ENCODE measurements at places on chromosomes 5 and 9.

- no peak for DNase-seq
Measured at GRCh38 chr5:72110394-72111013, 3.2 kb downstream of the MAP1B start.

DNA sequence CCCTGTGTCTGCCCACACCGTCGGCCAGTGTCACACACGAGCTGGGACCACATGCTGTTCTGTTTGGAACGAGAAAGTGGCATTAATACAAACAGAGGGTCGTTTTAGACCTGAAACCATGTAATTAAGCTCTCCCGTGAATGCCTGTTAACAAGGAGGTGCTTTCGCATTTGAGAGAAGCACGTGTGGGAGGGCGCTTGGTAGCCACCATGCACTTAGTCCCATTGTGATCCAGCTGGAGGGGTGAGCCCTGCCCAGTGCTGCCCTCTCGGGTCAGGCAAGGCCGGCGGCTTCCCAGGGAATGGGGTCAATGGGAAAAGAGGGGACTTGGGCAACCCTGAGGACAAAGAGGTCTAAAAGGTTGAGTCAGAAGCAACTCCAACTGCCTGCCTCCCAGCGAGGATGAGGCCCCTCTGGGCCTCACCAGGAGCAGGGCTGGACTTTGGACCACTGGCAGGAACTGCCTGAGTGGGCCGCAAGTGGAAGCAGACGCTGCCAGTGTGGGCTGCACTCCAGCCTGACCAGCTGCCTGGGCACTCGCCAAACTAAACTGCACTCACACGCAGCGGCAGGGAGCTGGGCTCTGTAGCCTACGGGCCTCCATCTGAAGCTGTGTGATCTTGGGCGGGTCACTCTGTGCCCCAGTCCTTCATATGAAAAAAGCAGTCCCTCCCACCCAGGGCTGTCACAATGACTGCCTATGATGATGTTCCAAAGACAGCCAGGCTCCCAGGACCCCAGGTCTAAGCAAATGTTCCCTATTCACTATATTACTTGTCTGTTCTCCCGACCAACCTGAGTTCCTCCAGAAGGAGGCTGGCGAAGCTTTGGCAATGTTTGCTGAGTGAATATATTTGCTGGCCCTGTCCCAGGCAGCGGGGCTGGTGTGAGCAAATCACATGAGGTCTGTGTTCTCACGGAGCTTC is 195.7 kb downstream of the CDK5RAP2 start:
- no peak for DNase-seq

GRCh38 chr5:83731638-83732037 is 11.0 kb upstream of the HAPLN1 start:
- no peak for DNase-seq

GRCh38 chr9:83322438-83322837 is 215.8 kb downstream of the FRMD3 start:
- DNase-seq = no peak

GRCh38 chr9:2729003-2729402 is 11.7 kb downstream of the KCNV2 start:
- no peak for DNase-seq

DNA sequence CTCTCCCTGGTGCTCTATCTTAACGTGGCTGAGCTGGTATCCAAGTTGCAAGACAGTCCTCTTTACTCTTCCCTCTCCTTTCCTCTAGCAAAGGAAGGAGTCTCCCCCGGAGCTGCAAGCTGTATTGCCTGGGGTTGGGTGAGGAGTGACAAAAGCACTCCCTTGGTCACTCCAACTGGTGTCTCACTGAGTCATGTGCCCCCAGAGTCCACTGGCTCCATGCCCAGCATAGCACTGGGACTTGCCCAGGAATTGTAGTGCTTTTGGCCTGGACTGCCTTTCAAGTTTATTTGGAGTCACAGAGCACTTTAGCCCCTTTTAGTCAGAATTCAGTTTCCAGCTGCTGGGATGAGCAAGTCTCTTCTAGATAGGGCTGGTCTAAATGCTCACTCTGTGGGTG is 82.6 kb upstream of the FST start:
- DNase-seq = no peak

- DNase-seq = no peak
Measured at GRCh38 chr9:89352451-89352850, 34.2 kb downstream of the SECISBP2 start.

DNA sequence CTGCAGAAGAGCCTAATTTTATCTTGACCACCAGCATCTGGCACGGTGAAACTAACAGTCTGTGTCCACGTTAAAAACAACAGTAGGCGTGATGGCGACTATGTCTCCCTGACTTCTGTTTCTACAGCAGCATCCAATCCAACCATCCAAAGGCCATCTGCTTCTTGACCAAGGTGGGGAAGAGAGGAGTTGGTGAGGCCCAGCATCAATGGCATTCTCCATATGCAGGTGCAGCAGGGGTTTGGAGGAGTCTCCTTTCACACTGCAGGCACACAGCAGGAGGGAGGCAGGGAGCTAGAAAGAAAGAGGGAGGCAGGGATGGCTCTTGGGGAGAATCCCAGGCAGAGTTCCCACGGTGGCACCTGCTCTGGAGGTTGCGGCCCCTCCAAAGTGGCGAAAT is 27.0 kb downstream of the MGAT1 start:
- DNase-seq = no peak

DNA sequence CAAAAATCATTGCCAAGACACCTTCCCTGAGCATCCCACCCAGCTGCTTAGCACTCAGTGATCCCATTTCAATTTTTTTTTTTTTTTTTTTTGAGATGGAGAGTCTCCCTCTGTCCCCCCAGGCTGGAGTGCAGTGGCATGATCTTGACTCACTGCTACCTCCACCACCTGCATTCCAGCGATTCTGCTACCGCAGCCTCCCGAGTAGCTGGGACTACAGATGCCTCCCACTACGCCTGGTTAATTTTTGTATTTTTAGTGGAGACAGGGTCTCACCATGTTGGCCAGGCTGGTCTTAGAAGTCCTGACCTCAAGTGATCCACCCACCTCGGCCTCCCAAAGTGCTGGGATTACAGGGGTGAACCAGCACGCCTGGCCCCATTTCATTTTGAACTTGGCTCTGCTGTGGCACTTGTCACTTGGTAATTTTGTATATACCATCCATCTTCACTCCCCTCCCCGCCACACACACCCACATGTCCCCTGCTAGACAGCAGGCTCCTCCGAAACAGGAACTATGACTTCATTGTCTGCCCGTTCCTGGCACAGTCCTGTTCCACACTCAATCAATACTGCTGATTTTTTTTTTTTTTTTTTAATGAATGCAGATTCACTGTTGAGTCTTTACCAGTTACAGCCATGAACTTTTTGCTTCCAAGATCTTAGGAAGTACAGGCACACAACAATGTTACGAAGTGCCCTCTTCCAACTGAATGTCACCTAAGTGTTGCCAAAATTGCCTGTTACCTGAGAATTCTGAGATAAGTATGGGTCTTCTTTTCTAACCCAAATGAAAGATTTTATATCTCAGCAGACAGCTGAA is 17.3 kb upstream of the ZBTB34 start:
- no peak for DNase-seq

GRCh38 chr5:163565492-163565891 is 60.1 kb downstream of the MAT2B start:
- no peak for DNase-seq

GRCh38 chr9:20043461-20043860 is 254.6 kb upstream of the SLC24A2 start:
- no peak for DNase-seq

DNA sequence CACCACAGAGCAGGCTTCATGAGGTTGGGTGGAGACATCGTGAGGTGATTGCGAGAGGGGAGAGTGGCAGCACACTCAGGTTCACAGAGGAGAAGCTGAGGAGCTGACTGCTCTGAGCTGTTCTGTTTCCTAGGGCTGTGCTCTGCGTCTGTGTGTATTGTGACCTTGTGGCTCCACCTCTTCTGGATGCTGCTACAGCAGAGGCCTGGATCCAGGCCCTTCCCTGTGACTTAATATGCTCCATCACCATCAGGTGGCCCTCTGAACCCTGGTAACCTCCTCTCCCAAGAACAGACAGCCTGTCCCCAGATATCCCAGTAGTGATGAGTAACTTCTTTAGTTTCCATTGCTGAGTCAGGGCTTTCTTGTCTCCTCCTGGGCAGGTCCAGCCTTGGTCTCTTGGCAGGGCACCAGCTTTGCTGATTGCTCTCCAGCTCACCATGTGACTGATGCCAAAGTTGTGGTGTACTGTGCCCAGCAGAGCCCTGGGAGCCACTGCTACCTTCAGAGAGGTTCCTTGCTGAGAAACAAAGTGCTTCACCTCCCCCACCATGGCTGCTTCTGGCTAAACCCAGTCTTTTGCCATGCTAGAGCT is 212.8 kb upstream of the CHD1 start:
- DNase-seq = no peak

DNA sequence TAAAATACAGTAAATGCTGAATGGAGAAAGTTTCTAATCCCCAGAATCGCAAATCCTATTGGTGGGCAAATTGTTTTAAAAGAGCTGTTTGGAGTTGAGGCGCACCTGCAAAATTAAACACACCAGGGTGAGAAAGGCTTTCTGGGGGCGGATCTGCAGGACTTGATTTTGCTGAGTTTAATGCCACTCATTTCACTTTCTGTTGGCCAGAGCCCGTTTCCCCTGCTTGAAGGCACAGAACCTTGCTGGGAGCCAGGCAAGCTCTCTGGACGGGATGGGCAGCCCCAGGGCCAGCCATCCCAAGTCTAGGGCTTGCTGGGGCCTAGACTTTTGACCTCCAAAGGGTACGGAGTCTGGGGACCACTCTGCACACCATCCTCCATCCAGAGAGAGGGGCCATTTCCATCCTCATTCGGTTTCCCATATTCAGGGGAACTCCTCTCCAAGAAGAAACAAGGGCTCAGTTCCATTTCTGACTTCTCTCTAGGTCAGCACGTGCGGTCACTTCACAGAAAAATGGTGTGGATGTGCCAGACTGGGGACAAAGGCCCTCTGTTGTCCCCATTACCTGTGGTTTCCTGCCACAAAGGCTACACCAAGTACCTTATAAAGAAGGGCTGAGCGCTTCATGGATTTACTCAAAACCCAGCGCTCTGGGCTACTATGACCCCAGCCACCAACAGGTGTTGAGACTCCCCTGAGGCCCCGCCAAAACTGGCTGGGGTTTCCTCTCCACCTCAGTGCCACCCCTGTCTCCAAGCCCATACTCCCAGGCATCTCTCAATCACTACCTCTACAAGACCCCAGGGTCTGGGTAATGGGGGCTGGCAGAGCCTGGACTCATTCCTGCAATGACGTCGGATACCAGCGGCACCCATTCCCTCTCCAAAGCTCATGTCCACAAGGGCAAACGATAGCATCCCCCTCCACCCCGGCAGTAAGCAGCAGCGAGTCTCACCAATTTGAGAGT is 170.0 kb downstream of the AUH start:
- DNase-seq = peak; percentile 38

GRCh38 chr9:136336156-136336870 is 9.0 kb downstream of the GPSM1 start:
- no peak for DNase-seq

DNA sequence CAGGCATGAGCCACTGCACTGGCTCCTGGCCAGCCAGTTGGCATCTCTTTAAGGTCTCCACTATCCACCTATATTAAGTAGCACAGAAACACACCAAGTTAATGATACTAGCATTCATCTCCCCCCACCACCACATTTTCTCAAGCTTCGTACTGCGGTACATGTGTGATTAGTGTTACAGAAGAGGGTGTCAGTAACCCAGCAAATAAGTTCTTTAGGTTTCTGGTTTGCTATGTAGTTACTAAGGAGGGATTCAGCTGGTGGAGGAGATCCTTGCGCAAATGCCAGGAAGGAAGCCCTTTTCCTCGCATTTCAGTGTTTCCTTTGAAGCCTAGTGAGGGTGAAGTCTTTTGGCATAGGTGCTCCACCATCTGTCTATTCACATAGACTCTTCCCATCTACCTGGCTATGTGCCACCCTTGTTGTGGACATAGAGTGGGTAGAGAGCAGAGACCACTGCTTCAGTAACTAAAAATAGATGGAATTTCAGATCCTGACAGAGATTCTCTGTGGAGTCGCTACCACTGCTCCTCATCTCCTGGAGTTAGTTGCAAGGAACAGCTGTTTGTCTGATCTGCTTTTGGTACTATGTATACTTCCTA is 16.7 kb downstream of the UBE2D2 start:
- no peak for DNase-seq

DNA sequence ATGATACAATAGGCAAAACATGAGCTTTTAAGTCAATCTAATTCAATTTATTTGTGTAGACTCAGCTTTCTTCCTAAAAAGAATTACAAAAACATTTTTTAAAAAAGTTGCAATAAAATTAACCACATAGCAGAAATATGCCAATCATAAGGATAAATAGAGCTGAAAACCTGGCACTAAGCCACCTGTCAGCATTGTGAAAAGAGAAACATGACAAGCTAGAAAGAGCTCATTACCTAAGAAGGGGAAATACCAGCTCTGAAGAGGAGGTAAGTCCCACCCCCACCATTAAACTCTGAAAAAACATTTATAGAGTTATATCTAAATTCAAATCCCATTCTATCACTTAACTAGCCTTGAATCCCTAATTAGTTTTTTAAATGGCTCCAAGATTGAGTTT is 372.9 kb downstream of the OSTF1 start:
- no peak for DNase-seq

DNA sequence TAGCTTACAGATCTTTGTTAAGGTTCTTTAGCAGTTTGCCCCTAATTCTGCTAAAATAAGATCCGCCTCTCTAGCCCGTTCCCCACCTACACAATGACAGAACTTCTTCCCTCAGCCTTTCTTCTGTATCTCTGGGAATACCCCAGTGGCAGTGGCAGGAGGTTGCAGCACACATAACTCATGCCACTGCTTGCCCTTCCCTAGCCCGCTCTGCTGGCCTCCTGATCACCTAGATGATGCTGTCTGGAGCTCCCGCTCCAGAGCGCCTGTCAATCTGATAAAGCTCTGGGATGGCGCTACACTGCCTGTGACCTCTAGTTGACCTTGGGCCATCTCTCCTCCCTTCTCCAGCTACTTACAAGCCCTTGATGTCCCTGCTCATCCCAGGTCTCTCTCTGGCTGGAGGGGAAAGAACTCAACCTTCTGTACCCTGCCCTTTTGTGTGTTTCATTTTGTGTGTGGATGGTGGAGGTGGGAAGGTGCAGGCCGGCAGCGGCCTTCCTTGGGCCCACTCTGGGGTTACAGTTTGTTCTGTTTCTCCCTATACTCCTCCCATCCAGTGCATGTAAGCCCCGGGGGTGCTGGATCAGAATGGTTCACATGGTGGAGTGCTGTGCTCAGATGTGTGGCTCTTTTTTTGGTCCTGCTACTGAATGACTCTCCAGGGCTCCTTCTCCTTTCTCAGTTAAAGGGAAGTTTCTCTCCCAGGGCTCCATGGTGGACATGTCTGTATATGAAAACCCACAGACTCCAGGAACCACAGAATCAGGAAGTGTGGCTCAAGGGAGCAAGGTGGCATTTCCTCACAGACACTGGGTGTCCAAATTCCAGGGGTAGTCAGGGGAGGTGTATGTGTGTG is 29.1 kb downstream of the MTX3 start:
- no peak for DNase-seq
